ENCODE measurements at places on chromosomes 3 and 15.

DNA sequence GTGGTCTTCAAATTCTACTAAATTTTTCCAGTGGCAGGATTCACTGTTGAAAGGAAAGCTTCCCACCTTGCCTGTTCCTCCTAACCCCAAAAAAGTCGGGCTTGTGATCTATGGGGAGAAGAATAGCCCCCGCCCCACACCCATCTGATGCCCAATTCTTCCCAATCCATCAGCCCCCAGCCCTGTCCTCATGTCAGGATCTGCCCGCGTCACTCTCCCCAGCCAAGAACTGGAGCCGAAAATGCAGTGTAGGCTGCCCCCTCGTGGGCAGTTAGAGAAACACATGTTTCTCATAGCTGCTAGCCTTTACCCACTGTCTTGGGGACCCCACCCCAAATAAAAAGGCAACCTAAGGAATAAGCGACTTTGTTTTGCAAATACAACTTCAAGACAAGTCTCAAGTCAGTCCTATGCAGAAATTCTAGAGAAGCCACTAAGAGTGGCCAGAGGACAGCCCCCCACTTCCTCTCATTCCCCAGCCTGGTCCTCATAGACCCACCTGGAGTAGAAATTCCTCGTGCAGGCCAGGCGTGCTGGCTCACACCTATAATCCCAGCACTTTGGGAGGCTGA lies 13.0 kb upstream of the CSK start:
- peak; percentile 34 for DNase-seq

DNA sequence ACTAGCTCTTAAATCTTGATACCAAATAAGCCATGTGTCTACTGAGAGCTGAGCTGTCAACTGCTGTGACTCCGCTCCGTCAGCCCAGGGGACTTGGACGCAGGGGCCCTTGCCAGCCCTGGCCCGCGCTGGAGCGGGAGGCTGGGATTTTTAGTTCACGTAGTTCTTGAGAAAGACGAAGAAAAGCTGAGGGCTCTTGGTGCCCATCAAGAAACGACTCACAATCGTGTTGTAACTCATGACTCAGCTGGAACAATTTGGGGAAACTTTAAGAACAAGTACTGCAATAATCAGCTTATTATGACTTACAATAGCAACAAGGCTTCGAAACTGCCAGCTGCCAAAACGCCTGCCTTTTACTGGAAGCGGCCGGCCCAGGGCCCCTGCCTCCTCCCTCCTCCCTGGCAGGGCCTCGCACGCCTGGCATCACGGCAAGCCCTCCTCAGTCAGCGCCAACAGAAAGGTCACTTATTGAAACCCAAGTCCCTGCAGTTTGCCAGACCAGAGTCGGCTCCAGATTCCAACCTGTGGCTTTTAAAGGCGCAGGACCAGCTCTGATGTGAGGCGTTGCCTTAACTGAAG lies 60.3 kb downstream of the RGMA start:
- peak; percentile 81 for DNase-seq

DNA sequence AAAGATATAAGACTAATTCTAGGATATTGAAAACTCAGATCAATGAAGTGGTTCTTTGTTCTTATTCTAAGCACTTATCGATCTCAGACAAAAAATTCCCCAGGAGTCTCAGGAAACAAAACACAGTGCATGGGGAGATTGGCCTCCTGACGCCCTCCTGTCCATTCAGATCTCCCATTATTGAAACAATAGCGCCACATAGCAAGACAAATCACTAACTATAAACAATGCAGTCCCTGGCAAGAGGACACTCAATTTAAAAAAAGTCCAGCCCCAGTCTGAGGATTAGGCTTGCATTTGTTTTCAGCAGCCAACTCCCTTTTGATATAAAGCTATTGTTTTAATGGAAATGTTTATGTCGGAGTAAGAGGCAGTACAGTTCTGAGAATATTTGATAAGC lies 528.2 kb downstream of the GABRG3 start:
- no peak for DNase-seq

- DNase-seq, result no peak
Measured at GRCh38 chr3:29822071-29822470, 541.2 kb downstream of the RBMS3 start.

GRCh38 chr3:102057781-102058421 lies 208.6 kb downstream of the NFKBIZ start:
- no peak for DNase-seq

All from occipital lobe (tissue), 3 donors.